Subcutaneous preadipocyte (primary cell): ENCODE measurements at places on chromosomes 6 and 20. TPM values are rescaled to one million over a fixed set of nuclear protein-coding genes. Genes with fewer than 3 reads are reported as not detected.

The CDH26 gene
- under 0.01 TPM in 1 of 2 replicates, not detected in the other for total RNA-seq

The CALHM4 gene
- total RNA-seq = not detected in 2 replicates

The ADAM33 gene
- total RNA-seq = 88.6 and 101 TPM in 2 replicates

The LY86 gene
- total RNA-seq = not detected in 2 replicates

The PAK5 gene
- not detected in 2 replicates for total RNA-seq

The LY6G6C gene
- total RNA-seq = not detected in 2 replicates

The HLA-E gene
- 122 and 139 TPM in 2 replicates for total RNA-seq

The TCFL5 gene
- 15.4 and 18.4 TPM in 2 replicates for total RNA-seq

The MROH8 gene
- total RNA-seq = 0.59 and 1.5 TPM in 2 replicates

The NXT1 gene
- 22.0 and 29.5 TPM in 2 replicates for total RNA-seq

The CENPW gene
- 12.1 and 14.7 TPM in 2 replicates for total RNA-seq

The CST9L gene
- not detected in 2 replicates for total RNA-seq

The PROCR gene
- total RNA-seq = 136 and 137 TPM in 2 replicates

The HSPA12B gene
- total RNA-seq = 0.98 and 1.8 TPM in 2 replicates

The TMEM217 gene
- total RNA-seq = 1.8 and 2.9 TPM in 2 replicates

The SLC2A10 gene
- total RNA-seq = 19.9 and 28.3 TPM in 2 replicates

The CDKN1A gene
- 166 and 200 TPM in 2 replicates for total RNA-seq

The HTR1B gene
- 0.20 TPM in 1 of 2 replicates, not detected in the other for total RNA-seq

The TBX18 gene
- 30.9 and 57.7 TPM in 2 replicates for total RNA-seq

The HLA-DQB2 gene
- total RNA-seq = not detected in 2 replicates

The CDSN gene
- total RNA-seq = not detected in 2 replicates

The TLDC2 gene
- total RNA-seq = not detected in 2 replicates

The HELZ2 gene
- 21.3 and 35.6 TPM in 2 replicates for total RNA-seq

The LHFPL5 gene
- not detected in 2 replicates for total RNA-seq

The ZBTB24 gene
- total RNA-seq = 8.1 and 12.9 TPM in 2 replicates

The GABRR2 gene
- 0.37 TPM in 1 of 2 replicates, not detected in the other for total RNA-seq

The RHAG gene
- total RNA-seq = not detected in 2 replicates

The IL20RA gene
- total RNA-seq = 0.20 and 0.37 TPM in 2 replicates

The BTN1A1 gene
- under 0.01 and 0.20 TPM in 2 replicates for total RNA-seq

The TMX4 gene
- 24.6 and 27.6 TPM in 2 replicates for total RNA-seq

The TRAPPC3L gene
- total RNA-seq = not detected in 2 replicates

The PRR3 gene
- total RNA-seq = 7.3 and 8.0 TPM in 2 replicates

The TMEM74B gene
- total RNA-seq = not detected in 2 replicates

The SEMG1 gene
- not detected in 2 replicates for total RNA-seq

The TAGAP gene
- not detected in 2 replicates for total RNA-seq

The ERVFRD-1 gene
- total RNA-seq = not detected in 2 replicates

The AFG1L gene
- total RNA-seq = 5.1 and 6.8 TPM in 2 replicates

The HCRTR2 gene
- not detected in 2 replicates for total RNA-seq

The EPPIN gene
- total RNA-seq = not detected in 2 replicates

The ZC2HC1B gene
- total RNA-seq = not detected in 2 replicates

The SLC22A2 gene
- total RNA-seq = not detected in 2 replicates

The SNAI1 gene
- total RNA-seq = under 0.01 TPM in 2 replicates

The HLA-DOA gene
- under 0.01 TPM in 1 of 2 replicates, not detected in the other for total RNA-seq

The BANF2 gene
- not detected in 2 replicates for total RNA-seq

The EYS gene
- total RNA-seq = under 0.01 and 0.39 TPM in 2 replicates

The NOTCH4 gene
- total RNA-seq = 0.59 and 0.73 TPM in 2 replicates

The C2 gene
- 0.59 and 2.9 TPM in 2 replicates for total RNA-seq

The PDE10A gene
- 0.20 and 0.73 TPM in 2 replicates for total RNA-seq

The CASS4 gene
- total RNA-seq = under 0.01 and 0.20 TPM in 2 replicates

The TAAR1 gene
- total RNA-seq = not detected in 2 replicates

The VSX1 gene
- total RNA-seq = not detected in 2 replicates

The DLL1 gene
- 0.73 and 0.78 TPM in 2 replicates for total RNA-seq

The IL17A gene
- not detected in 2 replicates for total RNA-seq

The PRR18 gene
- not detected in 2 replicates for total RNA-seq

The BPIFB2 gene
- not detected in 2 replicates for total RNA-seq

The MACROD2 gene
- total RNA-seq = 0.78 TPM in 1 of 2 replicates, not detected in the other

The DUSP15 gene
- not detected in 2 replicates for total RNA-seq

The SCRT2 gene
- not detected in 2 replicates for total RNA-seq

The MOXD1 gene
- 14.3 and 43.4 TPM in 2 replicates for total RNA-seq

The C6orf89 gene
- 33.4 and 37.1 TPM in 2 replicates for total RNA-seq
